ENCODE measurements at places on chromosomes 1 and 21.

- no peak for DNase-seq
These were observed 5.8 kb downstream of the TINAGL1 start for GRCh38 chr1:31581821-31582810.

DNA sequence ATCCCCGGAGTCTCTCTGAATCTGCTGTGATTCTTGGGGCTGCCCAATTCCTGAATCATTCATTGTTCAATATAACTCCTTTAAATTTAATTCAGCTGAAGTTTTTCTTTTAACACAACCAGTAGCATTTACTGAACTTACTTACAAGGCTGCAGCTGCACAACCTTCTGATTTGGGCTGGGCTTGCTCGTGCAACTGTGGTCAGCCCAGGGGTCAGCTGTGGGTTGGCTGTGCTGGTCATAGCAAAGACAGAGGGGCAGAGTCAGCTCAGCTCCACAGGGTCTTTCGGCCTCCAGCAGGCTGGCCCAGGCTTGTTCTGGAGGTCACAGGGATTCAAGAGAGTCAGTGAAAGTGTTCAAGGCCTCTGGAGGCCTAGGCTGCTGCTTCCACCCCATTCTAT, 186.1 kb downstream of the MATN1 start:
- no peak for DNase-seq

GRCh38 chr1:11800756-11801433, 4.9 kb downstream of the MTHFR start:
- DNase-seq = no peak

DNA sequence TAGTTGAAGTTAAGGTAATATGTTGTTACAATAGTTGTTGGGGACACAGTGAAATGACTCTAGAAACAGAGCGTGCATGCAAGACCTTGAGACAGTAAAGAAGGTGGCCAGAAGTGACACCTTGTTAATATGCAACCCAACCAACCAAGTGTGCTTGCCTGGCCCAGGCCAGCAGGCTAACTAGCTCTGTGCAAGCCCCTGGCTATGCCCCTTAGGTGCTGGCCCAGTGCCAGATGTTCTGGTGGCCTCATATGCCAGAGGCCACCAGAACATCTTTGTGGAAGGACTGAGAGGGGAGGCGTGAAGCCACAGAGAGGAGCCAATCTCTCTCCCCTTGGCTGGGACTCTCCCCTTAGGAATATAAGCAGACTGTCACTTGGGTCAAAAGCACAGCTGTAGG, 111.2 kb upstream of the JUN start:
- DNase-seq = no peak

DNA sequence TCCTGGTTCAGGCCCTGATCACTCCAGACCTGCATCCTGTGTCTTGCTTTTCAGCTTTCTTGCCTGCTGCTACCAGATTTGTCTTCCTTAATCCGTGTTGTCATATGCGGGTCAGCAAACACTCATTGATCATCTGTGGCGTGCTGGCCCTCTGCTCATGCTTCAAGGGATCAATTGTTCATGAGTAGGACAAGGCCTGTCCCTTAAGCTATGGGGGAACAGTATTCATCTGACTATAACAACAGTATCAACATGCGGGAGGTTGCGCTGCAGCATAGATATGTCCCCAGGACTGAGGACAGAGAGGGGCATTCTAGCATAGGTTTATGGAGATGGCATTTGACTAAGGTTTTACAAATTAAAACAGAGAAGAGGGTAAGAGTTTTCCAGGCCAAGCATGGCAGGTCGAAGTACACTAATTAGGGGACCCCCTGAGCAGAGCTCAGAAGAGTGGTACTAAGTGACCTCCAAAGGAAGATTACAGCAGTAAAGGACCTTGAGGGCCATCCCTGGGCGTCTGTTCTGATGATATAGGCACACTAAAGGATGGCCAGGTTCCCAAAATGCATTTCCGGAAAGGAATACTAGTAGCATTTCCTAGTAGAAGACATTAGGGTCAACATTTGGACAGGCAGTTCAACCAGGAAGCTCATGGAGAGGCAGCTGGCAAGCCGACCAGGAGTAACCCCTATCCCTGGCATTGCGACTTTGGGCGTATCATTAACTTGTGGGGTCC, 811 bp upstream of the ZNF672 start:
- DNase-seq = no peak

GRCh38 chr1:100720101-100720500, 559 bp downstream of the VCAM1 start:
- DNase-seq = no peak

DNA sequence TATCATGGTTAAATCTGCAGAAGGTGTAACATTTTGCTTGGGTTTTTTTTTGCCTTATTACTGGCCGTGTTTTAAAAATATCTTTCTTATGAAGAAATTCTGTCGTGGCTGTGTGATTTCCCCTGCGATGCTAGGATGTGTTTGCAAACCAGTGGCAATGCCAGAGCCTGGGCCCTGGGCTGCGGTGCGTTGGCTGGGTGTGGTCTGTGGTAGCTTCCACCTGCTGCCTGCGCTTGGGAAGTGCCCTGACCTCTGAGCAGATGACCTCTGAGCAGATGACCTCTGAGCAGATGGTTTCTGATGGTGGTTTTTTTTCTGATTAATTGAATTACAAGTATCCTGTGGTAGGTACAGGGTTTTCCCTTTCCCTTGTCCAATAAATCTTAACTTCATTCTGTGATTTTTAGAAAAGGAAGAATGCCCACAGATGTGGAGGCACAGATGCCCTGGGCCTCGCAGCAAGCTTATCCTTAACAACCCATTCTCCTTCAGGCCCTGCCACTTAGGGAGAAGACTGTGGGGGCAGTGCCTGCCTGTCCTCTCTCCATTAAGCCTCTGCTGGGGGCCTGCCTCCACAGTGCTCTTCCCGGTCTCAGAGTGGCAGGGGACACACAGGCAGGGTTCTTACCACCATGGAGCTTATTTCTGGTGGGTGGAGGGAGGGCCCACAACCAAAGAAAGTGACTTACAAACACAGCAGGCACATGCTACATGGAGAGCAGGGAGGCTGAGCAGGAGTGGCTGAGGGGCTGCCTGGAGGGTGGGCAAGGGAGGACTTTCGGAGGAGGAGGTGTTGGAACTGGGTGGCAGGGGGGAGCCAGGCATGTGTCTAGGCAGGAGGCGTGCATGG, 81.7 kb downstream of the PCBP3 start:
- DNase-seq = no peak

DNA sequence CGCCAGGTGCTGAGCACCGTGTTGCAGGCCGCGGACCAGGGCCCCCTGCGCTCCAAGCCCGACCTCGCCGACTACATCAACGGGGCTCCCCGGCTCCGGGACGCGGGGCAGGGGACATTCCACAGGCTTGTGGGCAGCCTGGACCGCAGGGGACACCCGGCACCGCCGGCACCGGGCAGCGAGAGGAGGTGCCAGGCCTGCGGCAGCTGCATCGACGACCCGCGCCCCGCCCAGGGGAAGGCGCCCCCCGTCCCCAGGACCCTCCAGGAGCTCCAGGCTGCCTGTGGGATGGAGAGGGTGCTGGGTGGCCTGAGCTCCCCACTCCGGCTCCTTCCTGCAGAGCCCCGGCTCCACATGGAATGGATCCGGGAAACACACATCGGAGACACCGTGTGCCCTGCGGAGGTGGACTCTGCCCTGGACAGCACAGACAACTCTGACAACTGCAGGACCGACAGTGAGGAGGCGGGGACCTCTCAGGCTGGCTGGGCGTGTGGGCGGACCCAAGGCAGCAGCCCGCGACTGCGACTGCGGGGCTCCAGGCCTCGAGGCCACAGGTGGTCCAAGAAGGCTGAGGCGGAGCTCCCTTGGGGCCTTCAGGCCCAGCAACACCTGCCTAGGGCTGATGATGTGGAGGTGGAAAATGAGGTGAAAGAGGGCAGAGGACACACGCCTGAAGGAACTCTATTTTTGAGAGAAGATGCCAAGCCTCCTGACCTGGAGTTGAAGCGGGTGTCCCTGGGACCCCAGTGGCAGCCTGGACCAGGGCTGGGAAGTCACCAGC, 22.8 kb downstream of the KIAA1614 start:
- DNase-seq = no peak

- no peak for DNase-seq
These were observed 46.9 kb upstream of the GOLT1A start for GRCh38 chr1:204260601-204261197.

- DNase-seq = no peak
These were observed 33.3 kb downstream of the COQ8A start for GRCh38 chr1:226973371-226973897.

DNA sequence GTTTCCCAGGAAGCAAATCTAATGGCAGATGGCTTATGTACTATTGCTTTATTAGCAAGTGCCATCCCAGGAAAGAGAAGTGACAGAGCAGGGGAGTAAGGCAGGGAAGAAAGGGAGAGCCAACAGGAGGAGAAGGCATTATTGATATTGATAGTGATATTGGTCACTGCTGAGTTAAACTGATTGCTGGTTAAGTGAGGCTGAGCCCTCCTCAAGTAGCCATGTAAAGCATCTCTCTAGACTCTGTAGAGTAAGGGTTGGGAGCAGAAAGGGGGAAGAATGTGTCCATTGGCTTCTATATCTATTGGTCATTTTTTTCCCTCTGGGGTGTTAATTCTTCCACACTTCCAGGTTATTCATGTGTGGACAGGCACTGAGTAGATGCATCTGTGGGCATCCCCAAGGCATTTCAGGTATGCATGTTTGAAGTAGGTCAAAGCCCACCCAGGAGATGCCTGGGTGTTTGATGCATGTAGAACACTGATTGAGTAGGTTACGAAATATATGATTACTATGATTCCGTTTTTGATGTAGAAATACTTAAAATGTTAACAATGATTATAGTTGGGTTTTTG, 290.5 kb upstream of the DPYD start:
- no peak for DNase-seq

- no peak for DNase-seq
These were observed 25.9 kb downstream of the UTP25 start for GRCh38 chr1:209853676-209854075.

DNA sequence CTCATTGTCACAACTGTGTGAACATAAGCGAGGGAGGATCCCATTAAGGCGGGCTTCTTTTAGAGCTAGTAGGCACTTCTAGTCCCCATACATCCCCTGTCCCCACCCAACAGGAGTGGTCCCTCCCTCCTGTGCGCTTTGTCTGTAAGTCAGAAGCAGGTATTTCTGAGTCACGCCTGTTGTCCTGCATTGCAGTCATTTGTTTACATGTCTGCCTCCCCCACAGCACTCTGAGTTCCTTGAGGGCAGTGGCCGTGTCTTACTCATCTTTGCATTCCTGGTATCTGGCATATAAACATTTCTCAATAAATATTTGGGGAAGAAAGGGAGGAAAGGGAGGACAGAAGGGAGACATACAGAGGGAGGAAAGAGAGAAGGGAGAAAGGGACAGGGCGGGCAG, 40.3 kb downstream of the PLEKHA6 start:
- peak; percentile 62 for DNase-seq

DNA sequence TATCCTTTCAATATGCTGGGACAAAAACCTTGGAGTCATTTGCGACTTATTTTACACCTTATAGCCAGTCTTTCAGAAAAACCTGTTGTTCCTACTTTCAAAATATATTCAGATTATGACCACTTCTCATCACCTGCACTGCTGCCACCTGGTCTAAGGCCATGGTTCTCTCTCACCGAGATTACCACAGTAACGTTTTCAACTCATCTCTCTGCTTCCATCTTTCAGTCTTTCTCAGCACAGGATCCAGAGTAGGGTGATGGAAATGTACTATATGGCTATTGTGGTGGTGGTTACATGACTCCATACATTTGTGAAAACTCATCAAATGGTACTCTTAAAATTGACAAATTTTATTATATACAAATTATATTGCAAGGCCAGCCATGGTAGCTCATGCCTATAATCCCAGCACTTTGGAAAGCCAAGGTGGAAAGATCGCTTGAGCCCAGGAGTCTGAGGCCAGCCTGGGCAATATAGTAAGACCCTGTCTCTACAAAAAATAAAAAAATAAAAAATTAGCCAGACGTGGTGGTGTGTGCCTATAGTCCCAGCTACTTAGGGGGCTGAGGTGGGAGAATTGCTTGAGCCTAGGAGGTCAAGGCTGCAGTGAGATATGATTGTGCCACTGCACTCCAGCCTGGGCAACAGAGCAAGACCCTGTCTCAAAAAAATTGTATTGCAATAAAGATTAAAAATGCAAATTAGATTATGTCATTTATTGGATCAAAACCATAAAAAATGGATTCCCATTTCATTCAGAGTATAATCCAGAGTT, 120.9 kb upstream of the PPP2R5A start:
- no peak for DNase-seq

DNA sequence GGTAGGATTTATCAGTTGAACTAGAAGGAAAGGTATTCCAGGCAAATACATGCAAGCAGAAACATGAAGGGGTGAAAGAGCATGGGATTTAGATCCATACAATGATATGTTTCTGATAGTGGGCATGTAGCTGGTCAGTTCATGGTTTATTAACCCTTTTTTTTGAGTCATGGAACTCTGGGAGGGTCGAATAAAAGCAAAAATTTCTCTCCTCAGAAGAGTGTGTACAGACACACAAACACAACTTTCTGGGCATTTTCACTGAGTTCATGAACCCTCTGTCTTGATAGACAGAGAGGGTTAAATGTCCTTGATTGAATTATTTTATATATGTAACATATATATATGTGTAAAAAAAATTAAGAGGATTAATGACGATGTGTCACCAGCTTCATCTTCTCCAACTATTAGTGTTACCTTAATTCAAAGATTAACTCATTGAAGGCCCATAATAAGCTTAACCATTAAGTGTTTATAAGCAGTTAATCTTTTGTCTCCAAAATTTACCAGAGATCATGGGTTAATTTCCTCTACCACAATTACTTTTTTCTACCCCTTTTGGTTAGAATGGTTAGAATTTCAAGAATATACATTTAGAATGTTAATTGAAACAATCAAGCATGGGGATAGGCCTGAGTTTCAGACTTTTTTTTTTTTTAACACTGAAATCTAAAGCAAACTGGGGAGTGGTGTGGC, 4.6 kb downstream of the JUN start:
- DNase-seq = no peak

DNA sequence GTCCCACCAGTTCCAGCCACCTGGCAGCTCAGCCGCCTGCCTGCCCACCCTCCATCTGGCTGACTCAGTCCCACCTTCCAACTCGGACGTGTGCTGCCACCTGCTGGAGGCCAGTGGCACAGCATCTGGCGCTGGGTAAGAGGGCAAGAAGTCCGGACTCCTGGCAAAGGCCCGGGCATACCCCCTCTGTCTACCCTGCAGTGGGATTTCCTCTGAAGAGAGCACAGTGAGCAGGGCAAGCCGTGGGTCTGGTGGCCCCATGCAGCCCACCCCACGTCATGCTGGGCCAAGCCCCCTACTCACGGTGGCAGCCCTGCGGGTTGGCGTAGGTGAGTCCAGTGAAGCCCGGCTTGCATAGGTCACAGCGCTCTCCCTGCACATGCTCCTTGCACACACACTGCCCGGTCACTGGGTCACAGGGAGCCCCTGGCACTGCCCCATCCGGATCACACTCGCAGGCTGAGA, 24.5 kb downstream of the LAMB3 start:
- DNase-seq = peak; percentile 40

DNA sequence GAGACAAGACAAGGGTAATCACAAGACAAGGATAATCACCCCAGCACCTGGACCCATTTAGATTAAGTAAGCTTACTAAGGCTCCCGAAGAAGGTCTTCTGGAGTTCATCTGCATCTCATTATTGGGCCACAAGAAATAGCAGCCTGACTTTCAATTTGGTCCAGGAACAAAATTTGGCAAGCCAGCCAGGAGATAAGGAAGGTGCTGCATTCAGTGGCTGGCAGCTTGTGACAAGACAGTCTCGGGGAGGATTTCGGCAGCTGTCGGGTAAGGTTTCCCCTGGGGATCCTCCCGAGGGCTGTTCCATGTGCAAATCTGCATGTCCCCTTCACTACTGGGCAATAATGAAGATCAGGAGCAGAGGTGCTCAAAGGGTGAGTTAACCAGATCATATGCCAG, 195.2 kb downstream of the FCRL5 start:
- DNase-seq = no peak

Measured in HFF-Myc (cell line).